Stromal cell of bone marrow (primary cell): ENCODE measurements at places on chromosomes 1 and 21.

DNA sequence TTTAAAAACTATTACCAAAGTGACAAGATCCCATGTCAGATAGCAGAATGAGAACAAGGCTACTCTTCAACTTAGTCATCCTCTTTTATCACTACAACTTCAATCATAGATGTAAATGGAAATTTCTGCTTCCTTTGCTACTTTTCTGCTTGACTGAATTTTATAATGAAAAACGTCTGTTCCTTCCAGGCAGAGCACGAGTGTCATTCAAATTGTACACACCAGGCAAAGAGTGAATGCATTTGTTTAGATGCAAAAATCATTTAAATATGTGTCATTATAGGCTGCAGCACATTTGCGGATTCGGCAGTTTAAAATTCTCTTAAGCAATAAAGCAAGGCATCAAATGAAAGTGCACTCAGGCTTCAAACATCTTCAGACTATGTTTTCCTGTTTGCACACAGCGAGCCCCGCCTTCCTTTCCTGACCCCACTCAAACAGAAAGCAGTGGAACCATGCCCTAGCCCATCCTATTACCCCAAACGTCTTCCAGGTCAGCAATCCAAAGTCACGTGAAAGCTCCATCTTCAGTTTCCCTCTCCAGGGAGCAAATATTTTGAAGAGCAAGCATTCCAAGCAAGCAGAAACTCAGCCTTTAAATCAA, 99.6 kb downstream of the APP start:
- DNase-seq, result peak; percentile 37

DNA sequence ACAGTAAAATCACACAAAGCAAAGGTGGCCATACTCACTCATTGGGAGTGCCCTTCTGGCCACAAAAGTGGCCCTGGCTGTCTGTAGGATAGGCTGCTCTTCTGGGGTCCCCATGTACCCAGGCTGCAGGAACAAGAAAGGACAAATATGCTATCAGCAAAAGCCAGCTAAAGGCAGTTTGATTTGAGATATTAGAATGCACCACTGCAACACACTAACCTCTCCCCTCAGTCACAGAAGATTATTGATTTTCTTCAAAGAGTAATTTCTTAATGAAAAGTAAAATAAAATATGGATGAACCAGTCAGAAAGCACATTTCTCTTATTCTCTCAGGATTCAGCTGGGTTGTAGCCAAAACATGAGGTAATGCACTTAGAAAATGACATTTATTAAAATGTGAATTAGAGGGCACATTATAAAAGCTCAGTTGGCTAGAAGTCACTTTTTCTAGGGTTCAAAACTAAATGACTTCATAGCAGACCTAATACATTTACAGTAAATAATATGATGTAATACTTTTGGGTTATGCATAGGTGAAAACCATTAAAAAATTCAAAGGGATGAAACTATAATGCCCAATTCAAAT, 140.8 kb downstream of the LHX8 start:
- no peak for DNase-seq

DNA sequence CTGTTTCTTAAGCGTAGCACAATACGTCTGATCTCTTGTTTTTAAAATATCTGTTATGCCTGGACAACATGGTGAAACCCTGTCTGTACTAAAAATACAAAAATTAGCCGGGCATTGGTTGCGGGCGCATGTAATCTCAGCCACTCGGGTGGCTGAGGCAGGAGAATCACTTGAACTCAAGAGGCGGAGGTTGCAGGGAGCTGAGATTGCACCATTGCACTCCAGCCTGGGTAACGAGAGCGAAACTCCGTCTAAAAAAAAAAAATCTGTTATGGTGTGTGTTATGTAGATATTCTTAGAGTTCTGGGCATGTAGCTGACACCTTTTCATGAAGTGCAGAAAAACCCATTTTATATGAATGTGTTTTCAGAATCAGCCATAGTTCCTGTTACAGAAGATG, 38.2 kb downstream of the RABGAP1L start:
- no peak for DNase-seq

DNA sequence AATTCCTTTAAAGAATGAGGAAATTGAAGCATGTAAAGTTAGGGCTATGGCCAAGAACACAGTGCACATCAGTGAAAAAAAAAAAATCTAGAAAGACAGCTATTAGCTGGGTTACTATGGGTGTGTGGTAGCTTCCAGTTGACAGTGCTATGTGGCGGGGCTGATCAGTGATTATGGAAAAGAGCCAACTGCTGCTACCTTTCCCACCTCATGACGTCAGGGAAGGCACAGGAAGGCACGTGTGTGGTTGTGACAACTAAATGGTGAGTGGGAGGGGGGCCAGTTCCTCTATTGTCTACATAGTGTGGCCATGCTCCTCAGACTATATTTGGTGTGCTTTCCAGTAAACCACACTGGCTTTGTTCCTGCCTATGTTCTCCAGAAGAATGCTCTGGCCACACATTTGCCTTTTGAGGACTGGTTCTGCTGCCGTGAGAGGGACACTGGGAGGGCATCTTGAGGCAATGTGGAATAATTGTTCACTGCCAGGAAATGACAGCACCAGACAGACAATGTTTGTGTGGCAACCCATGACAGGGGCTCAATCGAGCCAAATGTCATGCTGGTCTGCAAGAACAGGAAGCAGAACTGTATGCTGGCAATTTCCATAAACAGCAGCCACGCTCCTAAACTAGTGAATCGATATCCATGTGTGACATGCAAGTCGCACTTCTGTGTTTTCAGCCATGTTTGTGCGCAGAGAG, 3.0 kb upstream of the SDE2 start:
- DNase-seq, result no peak

GRCh38 chr21:15063814-15064575, 805 bp downstream of the NRIP1 start:
- no peak for DNase-seq

- no peak for DNase-seq
Observed at GRCh38 chr1:30488324-30488913, 235.0 kb downstream of the MATN1 start.

GRCh38 chr21:36320421-36321324, 676 bp downstream of the MORC3 start:
- peak; percentile 55 for DNase-seq

DNA sequence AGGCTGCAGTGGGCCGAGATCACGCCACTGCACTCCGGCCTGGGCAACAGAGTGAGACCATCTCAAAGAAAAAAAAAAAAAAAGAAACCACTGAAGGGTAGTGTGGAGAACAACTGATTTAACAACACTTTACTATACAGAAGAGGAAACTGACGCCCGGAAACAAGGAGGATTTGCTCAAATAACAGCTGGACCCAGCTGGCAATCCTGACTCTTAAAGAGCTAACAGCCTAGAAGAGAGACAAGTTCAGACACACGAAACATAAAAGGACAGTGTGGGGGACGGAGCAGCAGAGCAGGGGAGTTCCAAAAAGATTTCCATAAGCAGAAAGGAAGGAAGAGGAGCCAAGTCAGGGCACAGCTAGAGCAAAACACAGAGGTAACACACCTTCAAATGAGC, 4.4 kb downstream of the ECHDC2 start:
- DNase-seq, result no peak

- DNase-seq, result no peak
Observed at GRCh38 chr1:181173761-181174447, 85.4 kb downstream of the IER5 start.

- DNase-seq, result no peak
Observed at GRCh38 chr1:248849152-248849551, 9.7 kb downstream of the ZNF692 start.

- DNase-seq, result no peak
Observed at GRCh38 chr1:244083383-244083943, 32.4 kb downstream of the ZBTB18 start.
